Activated CD8-positive, alpha-beta T cell treated with anti-CD3 and anti-CD28 coated beads for 36 hours (primary cell): ENCODE measurements at places on chromosomes 7 and 10.

- peak; percentile 7 for DNase-seq
Observed at GRCh38 chr10:91096274-91096673, 124.2 kb upstream of the PCGF5 start.

DNA sequence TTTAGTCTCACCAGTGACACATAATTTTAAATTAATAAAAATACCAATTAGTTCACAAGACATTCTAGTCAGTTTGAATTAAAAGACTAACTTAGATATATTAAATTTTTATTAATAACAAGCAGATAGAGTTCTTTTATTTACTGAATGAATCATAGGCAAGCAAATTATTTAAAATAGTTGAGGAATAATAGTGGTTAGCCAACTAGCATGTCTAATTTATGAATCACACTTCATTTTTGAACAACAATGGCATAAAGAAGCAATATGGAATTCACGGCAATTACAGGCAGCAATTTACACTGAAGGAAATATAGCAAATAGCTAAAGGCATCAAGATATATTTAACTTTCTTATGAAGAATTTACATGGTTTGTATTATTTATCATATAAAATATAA, 187.0 kb upstream of the SLC26A5 start:
- no peak for DNase-seq

DNA sequence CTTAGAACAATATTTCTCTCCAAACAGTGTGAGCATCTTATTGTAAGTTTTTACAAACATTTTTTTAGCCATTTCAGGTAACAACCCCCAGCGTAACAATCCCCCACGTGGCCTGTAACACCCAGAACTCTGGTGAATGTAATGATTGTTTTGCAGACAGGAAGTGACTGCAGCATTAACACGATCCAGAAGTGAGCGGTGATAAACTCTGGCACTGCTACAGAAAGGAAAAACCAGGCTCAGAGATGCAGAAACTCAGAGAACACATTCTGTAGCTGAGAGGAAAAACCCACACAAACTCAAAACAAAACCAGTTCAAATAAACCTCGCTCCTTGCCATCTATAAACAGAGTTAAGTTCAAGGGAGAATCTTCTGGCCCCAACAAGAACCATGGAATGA, 285.7 kb downstream of the FGFR2 start:
- DNase-seq = no peak

GRCh38 chr10:88515235-88515634, 67.9 kb downstream of the RNLS start:
- no peak for DNase-seq

DNA sequence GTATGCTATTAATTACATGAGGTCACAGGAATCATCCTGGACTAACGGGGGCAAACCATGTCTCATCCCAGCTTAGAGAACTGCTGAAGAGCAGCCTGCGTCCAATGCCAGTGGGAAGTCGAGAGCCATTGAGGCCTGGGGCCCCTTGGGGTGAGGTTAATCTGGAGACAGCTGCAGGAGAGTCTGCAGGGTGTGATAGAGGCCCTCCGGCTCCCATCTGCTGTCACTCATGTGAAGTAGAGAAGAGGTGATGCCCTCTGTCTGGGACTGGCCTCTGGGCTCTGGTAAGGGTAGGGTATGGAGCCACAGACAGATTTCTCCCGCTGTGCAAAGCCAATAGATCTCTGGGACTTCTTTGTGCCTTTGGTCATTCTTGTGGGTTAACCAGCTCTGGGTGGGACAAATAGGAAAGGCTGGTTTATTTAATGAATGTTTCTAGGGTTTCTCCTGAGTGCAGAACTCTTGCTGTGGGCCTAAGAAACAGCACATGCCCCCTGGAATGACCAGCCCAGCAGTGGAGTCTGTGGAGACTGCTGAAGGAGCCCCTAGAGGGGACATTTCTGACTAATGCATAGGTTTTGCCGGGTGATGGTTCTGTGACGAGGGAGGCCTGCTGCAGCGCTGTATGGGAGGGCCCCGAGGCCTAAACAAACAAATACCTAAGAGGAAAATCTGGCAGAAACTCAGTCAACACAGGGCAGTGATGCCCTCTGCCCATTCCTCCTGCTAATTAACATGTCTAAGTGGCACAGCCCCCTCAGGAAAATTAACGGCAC, 34.5 kb downstream of the CRHR2 start:
- DNase-seq = no peak

- no peak for DNase-seq
Observed at GRCh38 chr10:45500798-45501197, 126.8 kb downstream of the ALOX5 start.

- DNase-seq = no peak
Observed at GRCh38 chr10:110684800-110685446, 40.8 kb downstream of the RBM20 start.

DNA sequence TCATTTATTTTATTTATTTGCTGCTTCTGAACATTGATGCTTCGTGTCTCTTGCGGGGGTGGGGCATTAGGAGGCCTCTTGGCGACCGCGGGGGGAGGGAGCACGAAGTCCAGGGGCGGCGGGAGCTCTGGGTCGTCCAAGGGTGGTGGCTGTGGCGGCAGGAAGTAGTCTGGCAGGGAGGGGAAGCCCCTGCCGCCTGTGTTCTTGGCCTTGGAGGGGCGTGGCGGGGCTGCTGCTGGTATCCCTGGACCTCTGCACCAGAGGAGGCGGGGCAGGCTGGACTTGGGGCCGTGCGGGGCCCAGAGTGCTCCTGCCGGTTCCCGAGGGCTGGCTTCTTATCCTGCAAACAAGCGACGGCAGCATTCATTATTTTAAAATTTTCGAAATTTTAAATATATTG, 70.5 kb upstream of the ABI1 start:
- DNase-seq = peak; percentile 53

GRCh38 chr10:61971003-61971325, 69.5 kb downstream of the ARID5B start:
- DNase-seq = no peak

- DNase-seq = no peak
Observed at GRCh38 chr10:77350134-77350533, 287.5 kb downstream of the KCNMA1 start.

DNA sequence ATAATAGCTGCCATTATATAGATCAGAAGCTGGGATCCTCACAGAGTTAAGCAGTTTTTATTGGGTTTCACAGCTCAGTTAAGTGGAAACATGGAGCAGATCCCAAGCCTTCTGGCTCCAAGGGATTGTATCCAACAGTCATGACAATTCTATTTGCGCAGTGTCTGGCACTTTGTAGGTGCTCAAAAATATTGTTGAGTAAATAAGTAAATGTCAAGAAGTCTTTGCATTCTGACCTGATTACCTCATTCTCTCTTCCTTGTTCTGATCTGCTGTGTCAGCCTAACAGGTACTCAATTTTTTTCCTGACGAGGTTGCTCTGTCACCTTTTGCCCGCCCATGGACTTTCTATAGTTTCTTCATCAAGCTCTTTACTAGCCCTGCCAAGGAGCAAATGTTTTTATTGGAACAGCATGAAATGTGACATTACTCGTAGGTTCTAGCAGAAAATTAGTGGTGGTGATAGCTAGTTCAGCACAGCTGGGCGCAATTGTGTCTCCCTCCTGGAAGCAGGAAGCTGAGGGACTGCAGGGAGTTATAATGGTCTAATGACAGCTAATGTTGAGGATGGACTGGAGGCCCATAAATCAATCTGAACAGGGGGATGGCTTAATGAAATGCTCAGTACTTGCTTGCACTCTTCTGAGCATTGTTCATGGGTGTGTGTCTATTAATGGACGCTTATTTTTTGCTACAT, 680.2 kb downstream of the CCSER2 start:
- no peak for DNase-seq

DNA sequence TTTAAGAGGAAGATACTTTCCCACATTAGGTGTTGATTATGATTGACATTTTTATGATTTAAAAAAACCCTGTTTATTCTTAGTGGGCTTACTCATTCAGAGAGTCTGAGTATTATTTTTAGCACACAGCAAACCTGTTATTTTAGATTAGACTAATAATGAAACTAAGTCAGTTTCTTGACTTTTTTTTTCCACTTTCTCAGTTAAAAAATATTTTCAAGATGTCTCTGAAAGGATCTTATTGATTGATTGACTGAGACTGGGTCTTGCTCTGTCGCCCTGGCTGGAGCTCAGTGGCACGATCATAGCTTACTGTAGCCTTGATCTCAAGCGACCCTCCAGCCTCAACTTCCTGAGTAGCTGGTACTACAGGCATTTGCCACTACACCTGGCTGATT, 20.4 kb upstream of the INPP5F start:
- DNase-seq = peak; percentile 26

GRCh38 chr7:11911900-11912299, 79.9 kb upstream of the THSD7A start:
- no peak for DNase-seq
